IPS DF 6.9 (cell line): ENCODE measurements at places on chromosomes 2 and 18.

GRCh38 chr2:7025082-7025481, 107.9 kb downstream of the RNF144A start:
- no peak for DNase-seq
- H3K36me3 ChIP-seq: no peaks in the 10 kb centered on the region; the same call in 1 of the 2 replicates
- no peaks in the 10 kb centered on the region for H3K4me1 ChIP-seq
- no peak overlapping the region for H3K27ac ChIP-seq
- no peak overlapping the region for H3K4me3 ChIP-seq

GRCh38 chr2:10285556-10286198, 17.0 kb upstream of the HPCAL1 start:
- no peak overlapping the region for H3K4me3 ChIP-seq
- no peaks in the 10 kb centered on the region for H3K27me3 ChIP-seq
- no peak for DNase-seq
- no peak overlapping the region for H3K27ac ChIP-seq
- no peaks in the 10 kb centered on the region for H3K36me3 ChIP-seq

GRCh38 chr18:77063260-77063659, 69.3 kb downstream of the MBP start:
- no peaks in the 10 kb centered on the region for H3K36me3 ChIP-seq
- no peaks in the 10 kb centered on the region for H3K27me3 ChIP-seq
- peaks cover 5% of the 10 kb centered on the region; the same call in 1 of the 2 replicates for H3K4me1 ChIP-seq

DNA sequence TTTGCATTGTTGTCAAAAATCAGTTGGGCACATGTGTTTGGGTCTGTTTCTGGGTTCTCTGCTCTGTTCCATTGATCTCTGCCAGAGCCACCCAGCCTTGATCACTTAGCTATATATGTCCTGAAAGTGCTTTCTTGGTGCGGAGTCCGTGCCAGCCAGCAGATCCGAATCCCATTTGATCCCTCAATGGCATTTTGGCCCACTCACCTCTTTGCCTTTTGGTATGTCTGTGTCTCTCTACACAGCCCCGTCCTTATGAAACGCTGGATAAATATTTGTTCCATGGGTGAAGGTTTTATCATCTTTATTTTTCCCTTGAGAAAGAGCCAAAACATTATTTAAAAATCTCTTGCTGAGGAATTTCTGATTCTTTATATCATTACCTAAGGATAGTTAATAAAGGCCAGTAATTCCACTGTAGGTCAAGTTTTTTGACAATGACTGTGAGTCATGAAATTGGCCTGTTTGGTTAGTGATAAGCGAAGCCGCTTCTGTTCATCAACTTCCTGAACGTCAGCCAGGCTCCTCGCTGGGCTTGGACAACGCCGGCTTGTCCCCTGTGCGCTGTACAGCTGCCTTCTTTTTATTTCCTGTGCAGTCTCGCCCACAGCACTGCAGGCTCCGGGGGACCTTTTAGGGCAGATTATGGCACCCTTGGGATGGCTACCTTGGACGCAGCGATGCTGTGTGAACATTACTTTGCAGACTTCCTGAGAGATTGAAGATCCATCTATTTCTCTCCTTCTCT, 24.9 kb downstream of the MTCL1 start:
- H3K36me3 ChIP-seq: no peaks in the 10 kb centered on the region
- peaks cover 3% of the 10 kb centered on the region; the same call in 1 of the 2 replicates for H3K4me1 ChIP-seq
- H3K27me3 ChIP-seq: no peaks in the 10 kb centered on the region
- H3K27ac ChIP-seq: no peak overlapping the region

DNA sequence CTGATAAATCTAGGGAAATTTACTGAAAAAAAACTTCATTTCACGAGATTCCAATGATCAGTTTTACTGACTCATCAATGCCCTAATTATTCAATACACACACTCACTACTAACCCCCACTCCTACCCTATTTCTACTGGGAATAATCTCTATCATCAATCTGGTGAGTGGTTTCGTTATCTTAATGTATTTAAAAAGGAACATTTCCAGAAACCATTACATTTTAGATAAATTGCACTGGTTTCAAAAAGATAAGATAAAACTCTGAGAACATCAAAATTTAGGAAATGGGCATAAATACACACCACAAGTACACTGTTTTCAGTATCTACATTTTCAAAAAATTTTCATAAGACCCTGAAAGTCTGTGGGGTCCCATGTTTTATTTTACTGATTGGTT, 471.4 kb upstream of the PKDCC start:
- H3K4me3 ChIP-seq: no peak overlapping the region
- H3K4me1 ChIP-seq: no peaks in the 10 kb centered on the region
- DNase-seq: no peak

- H3K27ac ChIP-seq: no peak overlapping the region
- DNase-seq: no peak
- no peaks in the 10 kb centered on the region for H3K27me3 ChIP-seq
These were observed 27.6 kb downstream of the MRPL35 start for GRCh38 chr2:86226636-86227520.

GRCh38 chr2:167388497-167388896, 500.2 kb downstream of the XIRP2 start:
- H3K36me3 ChIP-seq: no peaks in the 10 kb centered on the region
- no peak overlapping the region for H3K27ac ChIP-seq
- no peaks in the 10 kb centered on the region for H3K27me3 ChIP-seq
- no peak overlapping the region for H3K4me3 ChIP-seq
- H3K4me1 ChIP-seq: peaks cover 5% of the 10 kb centered on the region
- no peak for DNase-seq

DNA sequence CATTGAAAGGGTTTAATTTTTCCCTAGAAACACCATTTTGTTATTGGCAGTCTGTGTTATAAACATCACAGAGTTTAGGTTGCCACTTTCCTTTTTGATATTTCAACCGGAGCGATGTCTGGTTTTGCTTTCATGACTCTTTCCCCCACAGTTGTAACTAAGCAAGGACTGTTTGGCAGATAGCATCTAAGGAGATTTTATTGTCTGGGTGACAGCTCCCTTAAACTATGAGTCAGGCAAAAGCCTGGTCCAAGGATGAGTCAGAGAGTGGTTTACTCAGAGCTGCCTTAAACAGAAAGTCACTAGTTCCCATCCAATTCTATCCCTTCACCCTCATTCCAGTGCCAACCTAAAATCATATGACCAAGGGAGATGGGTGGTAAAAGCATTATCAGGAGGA, 341.6 kb upstream of the VWC2L start:
- no peak overlapping the region for H3K27ac ChIP-seq
- no peak for DNase-seq
- no peaks in the 10 kb centered on the region for H3K4me1 ChIP-seq

- no peaks in the 10 kb centered on the region for H3K27me3 ChIP-seq
- H3K4me3 ChIP-seq: no peak overlapping the region
- no peak for DNase-seq
- no peaks in the 10 kb centered on the region; the same call in 1 of the 2 replicates for H3K4me1 ChIP-seq
- no peaks in the 10 kb centered on the region for H3K36me3 ChIP-seq
These were observed 280.6 kb downstream of the ZEB2 start for GRCh38 chr2:144239306-144239705.

GRCh38 chr18:27004056-27004829, 138.7 kb upstream of the AQP4 start:
- DNase-seq: no peak
- no peaks in the 10 kb centered on the region for H3K4me1 ChIP-seq
- no peak overlapping the region for H3K27ac ChIP-seq
- no peaks in the 10 kb centered on the region for H3K27me3 ChIP-seq
- H3K36me3 ChIP-seq: no peaks in the 10 kb centered on the region
- no peak overlapping the region for H3K4me3 ChIP-seq

DNA sequence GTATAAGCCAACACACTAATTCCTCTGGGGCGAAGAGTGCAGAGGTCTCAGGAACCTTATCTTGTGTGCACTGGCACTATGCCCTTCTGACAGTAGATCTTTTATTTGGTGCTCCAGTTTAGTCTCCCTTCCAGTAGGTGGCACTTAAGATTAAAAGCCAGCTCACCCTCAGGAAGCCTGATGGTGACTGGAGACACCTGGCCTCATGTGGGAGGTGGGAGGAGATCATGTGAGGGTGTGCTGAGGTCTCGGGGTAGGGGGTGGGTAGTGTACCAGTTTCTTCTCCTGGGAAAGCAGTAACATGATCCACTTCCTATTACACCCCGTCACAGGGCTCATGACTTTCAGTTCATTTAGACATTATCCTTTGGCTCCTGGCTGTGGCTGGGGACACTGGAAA, 654.9 kb downstream of the ADCYAP1 start:
- no peak overlapping the region for H3K27ac ChIP-seq
- DNase-seq: no peak
- H3K4me3 ChIP-seq: no peak overlapping the region
- H3K36me3 ChIP-seq: no peaks in the 10 kb centered on the region

- H3K4me1 ChIP-seq: no peaks in the 10 kb centered on the region; the same call in 1 of the 2 replicates
- H3K36me3 ChIP-seq: no peaks in the 10 kb centered on the region; the same call in 1 of the 2 replicates
- no peak for DNase-seq
- no peaks in the 10 kb centered on the region for H3K27me3 ChIP-seq
These were observed 12.7 kb downstream of the FAM110C start for GRCh38 chr2:33620-34019.

DNA sequence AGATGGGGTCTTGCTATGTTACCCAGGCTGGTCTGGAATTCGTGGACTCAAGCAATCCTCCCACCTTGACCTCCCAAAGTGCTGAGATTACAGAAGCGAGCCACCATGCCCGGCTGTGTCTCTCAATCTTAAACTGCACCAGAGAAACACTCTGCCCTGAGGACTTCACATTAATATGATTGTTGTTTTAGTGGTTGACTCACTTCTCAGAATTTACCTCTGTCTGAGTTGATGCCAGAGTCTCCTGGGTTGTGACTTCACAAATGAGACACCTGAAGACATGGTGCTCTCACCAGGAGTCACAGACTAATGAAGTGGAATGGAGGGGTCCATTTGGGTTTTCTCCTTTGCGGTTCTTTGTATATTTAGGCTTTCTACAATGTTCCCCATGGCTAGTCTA, 61.0 kb upstream of the TGIF1 start:
- H3K36me3 ChIP-seq: no peaks in the 10 kb centered on the region
- no peak overlapping the region for H3K27ac ChIP-seq
- no peak for DNase-seq
- H3K27me3 ChIP-seq: no peaks in the 10 kb centered on the region
- no peaks in the 10 kb centered on the region for H3K4me1 ChIP-seq

DNA sequence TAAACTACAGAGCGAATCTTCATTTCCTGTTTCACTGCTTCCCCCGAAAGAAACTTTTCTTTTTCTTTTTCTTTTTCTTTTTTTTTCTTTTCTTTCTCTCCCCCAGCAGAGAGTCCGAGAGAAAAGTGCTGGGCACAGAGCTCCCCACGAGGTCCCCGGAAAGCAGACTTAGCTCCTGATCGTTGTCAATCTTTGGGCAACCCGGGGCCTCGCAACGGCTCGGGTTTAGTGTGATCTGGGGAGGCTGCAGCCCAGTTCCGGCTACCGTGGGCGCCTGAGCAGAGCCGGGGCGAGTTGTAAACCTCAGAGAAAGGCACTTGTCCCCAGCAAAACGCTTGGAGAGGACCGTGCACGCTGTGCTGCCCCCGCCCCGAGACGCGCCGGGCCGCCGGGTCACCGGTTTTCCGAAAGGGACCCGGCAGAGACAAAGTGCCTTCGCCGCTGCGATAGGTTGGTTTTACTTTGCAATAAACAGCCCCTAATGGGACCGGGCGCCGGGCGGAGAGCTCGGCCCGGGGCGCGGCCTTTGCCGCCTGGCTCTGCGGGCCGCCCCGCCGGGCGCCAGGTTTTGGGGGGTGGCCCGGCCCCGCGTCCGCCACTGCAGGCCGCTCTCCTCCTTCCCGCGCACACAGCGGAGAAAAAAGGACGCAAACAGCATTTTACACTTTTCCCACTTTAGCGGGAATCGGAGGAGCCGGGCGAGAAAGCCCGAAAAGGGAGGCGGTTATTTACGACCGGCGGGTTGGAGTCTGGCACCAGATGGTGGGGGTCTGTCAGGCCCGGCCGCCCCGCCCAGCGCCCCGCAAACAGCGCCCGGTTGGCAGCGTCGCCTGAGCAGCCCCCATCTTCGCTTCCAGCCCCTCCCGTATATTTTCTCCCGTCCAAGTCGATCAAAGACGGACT, 136.0 kb downstream of the INSIG2 start:
- H3K27me3 ChIP-seq: no peaks in the 10 kb centered on the region
- H3K4me3 ChIP-seq: peak overlapping the region; percentile 33; the same call in 1 of the 2 replicates
- H3K4me1 ChIP-seq: 0 out of 2 replicates have a peak, but pooled peaks cover 1% of the 10 kb centered on the region
- no peak overlapping the region for H3K27ac ChIP-seq
- DNase-seq: no peak

DNA sequence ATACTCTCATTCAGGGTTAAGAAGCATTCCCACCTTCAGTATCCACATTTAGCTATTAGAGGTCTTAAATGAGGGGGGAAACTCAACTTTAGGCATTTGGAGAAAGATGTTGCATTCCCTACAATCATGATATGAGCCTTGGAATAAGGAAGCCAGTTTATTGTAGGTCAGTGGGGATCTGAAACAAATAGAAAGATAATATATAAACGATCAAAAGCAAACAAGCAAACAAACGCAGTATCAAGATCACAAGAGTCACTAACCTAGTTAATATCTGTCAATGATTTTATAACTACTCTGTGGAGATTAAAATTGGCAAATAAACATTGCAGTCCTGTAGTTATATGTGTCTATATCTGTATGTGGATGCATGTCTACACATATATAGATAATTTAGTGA, 152.4 kb upstream of the LRATD1 start:
- H3K27me3 ChIP-seq: no peaks in the 10 kb centered on the region
- H3K27ac ChIP-seq: no peak overlapping the region
- DNase-seq: no peak
- no peak overlapping the region for H3K4me3 ChIP-seq
- no peaks in the 10 kb centered on the region for H3K4me1 ChIP-seq
- no peaks in the 10 kb centered on the region for H3K36me3 ChIP-seq

DNA sequence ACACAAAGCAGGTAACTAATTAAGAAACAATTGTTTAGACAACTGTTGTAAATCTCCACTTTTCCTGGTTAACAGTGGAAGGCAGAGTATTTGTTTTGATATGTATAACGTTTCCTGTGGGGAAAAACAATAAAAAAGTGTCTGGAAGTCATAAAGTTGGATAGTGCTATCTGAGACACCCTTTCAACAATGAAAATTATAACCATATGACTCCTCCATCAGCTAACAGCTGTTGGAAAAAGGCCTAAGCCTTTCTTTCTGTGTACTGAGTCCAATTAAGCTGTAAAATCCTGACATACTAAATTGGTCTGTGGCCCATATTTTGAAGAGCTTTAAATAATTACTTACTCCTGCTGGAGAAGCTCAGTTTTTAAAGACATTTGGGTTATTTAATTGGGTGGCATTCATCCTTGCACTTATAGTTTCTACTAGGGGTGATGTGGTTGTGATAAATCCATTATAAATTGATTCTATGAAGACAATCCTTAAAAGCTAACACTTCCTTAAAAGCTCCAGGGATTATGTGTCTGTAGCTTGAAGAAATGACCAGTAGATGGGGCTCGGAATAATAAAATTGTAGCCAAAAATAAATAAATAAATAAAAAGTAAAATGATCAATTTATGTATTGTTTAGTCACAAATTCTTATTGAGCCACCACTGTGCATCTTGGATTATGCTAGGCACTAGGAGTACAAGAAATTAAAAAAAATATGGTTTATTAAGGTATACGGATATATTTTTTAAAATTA, 698.1 kb upstream of the NXPH2 start:
- no peaks in the 10 kb centered on the region for H3K4me1 ChIP-seq
- no peaks in the 10 kb centered on the region for H3K36me3 ChIP-seq
- no peaks in the 10 kb centered on the region for H3K27me3 ChIP-seq
- DNase-seq: no peak
- no peak overlapping the region for H3K4me3 ChIP-seq
